ENCODE measurements at places on chromosomes 2 and 18. TPM values are rescaled to one million over a fixed set of nuclear protein-coding genes. Genes with fewer than 3 reads are reported as not detected.

The ASB18 gene
- total RNA-seq: not detected

The SOWAHC gene
- total RNA-seq: 40.1 TPM

The MYO5B gene
- 13.9 TPM for total RNA-seq

The IL1A gene
- not detected for total RNA-seq

- DNase-seq: no peak
- no peak overlapping the region for H3K4me3 ChIP-seq
- no peaks in the 10 kb centered on the region for H3K36me3 ChIP-seq
- H3K27me3 ChIP-seq: no peaks in the 10 kb centered on the region
Measured at GRCh38 chr2:33083699-33084387, 137.1 kb downstream of the LTBP1 start.

- peaks cover 3% of the 10 kb centered on the region for H3K4me1 ChIP-seq
- H3K27ac ChIP-seq: no peak overlapping the region
- no peak for DNase-seq
Measured at GRCh38 chr2:2640818-2641217, 309.7 kb upstream of the MYT1L start.

DNA sequence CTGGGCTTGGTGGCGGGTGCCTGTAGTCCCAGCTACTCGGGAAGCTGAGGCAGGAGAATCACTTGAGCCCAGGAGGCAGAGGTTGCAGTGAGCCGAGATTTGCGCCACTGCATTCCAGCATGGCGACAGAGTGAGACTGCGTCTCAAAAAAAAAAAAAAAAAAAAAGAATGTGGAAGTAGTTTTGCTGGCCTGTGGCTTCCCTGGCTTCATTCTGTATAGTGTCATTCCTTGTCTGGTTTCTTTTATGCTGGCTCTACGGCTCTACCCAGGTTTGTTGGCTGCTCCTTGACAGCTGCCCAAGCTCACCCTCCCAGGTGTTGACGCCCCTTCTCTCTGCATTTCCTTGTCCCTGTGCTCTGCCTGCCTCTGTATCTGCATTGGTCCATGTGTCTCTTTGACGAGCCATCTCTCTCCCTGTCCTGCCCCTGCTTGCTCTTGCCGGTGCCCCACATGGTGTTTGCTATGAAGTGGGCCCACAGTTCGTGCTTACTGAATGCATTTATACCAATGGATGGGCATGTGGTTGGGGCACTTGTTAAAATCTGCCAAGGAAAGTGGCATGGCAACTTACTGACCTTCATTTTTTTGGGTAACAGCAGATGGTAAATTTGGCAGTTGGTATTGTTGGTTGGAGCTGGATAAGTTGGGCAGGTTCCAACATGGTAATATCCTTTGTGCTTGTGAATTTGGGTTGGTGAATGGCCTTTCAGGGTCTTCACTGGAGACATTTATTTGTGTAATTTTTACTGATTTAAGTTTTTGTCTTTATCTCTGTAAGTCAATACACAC, 113.9 kb downstream of the MAP4K4 start:
- no peak for DNase-seq
- H3K4me3 ChIP-seq: no peak overlapping the region
- no peak overlapping the region for H3K27ac ChIP-seq

- H3K27me3 ChIP-seq: no peaks in the 10 kb centered on the region
- no peaks in the 10 kb centered on the region for H3K4me1 ChIP-seq
- no peaks in the 10 kb centered on the region for H3K36me3 ChIP-seq
- no peak overlapping the region for H3K4me3 ChIP-seq
- DNase-seq: no peak
- no peak overlapping the region for H3K27ac ChIP-seq
Measured at GRCh38 chr18:45806226-45806625, 19.2 kb upstream of the SIGLEC15 start.

DNA sequence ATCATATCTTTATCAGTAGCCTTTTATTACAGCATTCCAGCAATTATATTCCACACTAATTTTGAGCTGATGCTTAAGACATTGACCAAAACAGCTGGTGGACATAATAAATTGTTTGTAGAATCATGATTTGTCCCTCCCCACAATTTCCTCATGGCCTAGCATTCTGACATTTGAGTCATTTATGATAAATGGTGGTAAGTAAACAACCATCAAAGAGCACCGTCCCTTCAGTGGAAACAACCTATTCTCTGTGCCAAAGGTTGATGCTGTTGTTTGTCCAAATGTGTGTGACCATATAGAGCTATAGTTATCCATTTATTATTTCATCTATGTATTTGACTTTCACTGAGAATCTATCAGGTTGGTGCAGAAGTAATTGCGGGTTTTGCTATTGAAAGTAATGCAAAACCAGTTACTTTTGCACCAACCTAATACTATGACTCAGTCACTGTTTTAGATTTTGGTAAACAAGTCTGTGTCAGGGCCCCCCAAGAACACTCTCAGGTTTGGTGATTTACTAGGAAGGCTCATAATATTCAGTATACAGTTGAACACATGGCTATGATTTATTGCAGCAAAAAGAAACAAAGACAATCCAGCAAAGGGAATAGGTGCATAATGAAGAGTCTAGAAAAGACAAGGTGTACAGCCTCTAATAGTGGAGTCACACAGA, 608.7 kb upstream of the REG3G start:
- no peak for DNase-seq
- H3K27me3 ChIP-seq: no peaks in the 10 kb centered on the region
- H3K27ac ChIP-seq: no peak overlapping the region
- H3K36me3 ChIP-seq: no peaks in the 10 kb centered on the region

DNA sequence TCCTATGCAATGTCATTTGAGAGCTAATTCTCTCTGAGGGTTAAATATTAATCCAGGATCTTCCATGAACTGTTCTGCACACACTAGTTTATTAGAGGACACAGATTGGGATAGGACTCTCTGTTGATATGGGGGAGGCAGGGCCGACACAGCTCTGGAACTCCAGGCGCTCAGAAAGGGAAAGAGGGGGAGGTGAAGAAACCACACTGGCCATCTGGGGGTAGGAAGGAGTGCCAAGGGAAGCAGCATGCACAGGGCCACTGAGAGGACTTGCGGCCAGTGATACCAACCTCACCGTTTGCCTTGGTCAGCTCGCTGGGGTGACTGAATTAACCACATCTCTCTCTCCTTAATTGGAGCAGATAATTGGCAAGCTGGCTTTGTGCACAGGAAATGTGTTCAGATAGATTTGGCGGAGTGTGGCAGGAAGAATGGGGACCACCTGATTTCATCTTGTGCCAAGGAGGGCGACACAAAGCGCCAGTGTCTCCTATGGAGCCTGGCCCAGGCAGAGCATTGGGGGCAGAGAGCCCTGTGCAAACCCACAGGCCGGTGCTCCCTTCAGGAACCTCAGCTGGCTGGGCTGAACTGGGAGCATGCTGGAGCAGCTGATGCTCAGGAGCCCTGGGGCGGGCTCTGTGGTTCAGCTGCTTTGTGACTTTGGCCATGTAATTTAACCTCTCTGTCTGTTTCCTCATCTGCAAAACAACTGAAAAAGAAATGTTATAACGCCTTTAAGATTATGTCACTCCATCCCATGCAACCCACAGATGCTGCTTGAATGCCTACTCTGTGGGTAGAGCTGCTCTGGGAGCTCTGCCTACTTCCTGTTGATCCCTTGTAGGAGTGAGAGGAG, 114.7 kb upstream of the STON1 start:
- H3K4me1 ChIP-seq: peaks cover 25% of the 10 kb centered on the region
- H3K27me3 ChIP-seq: no peaks in the 10 kb centered on the region
- no peaks in the 10 kb centered on the region for H3K36me3 ChIP-seq
- H3K4me3 ChIP-seq: no peak overlapping the region
- DNase-seq: no peak
- H3K27ac ChIP-seq: no peak overlapping the region
